ENCODE measurements at places on chromosomes 6 and 20. TPM values are rescaled to one million over a fixed set of nuclear protein-coding genes. Genes with fewer than 3 reads are reported as not detected.

Gene PPIL6
- 1.3 TPM for total RNA-seq

Gene RAB44
- total RNA-seq = not detected

Gene ACTL10
- 0.65 TPM for total RNA-seq

Gene PRRT1
- 3.8 TPM for total RNA-seq

Gene BPIFB2
- total RNA-seq = not detected

Gene PGC
- not detected for total RNA-seq

Gene GFRAL
- total RNA-seq = not detected

Gene KCNG1
- total RNA-seq = not detected

Gene RNF5
- total RNA-seq = 11.5 TPM

Gene CLPSL1
- not detected for total RNA-seq

DNA sequence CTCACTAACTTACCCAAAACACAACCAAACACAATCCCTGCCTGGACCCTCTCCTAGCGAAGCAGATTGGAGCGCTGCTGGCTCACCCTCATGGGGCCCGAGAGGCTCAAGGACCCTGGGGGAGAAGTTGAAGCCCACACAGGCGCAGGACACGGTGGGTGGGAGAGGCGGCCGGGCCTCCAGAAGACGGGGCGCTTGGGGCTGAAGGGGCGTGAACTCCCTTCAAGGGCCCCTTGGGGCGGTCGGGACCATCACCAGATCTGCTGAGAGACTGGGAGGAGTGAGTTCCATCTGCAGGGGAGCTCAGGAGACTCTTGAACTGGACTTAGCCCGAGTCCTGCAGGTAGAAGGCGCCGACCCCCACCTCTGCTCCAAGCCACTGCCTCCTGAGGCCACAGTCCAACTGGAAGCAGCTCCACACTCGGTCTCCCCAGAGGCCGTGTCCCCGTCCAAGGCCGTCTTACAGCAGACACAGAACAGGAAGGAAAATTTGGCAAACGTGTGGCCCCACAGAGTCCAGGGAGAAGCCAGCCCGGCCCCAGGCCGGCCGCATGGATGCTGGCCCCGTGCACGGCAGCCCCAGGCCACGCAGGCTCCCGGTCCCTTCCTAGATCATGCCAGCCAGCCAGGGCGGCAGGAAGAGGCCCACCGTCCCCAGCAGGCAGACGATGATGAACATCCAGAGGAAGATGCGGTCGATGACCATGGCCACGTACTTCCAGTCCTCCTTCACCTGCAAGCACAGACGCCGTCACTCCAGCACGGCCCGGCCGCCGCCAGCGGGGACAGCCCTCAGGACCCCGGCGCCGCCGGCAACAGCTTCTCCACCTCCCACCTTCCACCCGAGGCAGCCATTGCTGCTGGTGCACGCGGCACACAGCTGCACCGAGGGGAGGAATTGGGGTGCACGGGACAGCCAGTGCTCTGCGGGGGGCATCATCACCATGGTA lies 14.7 kb downstream of the CHRNA4 start:
- DNase-seq = no peak

GRCh38 chr6:156824142-156824541 lies 47.0 kb downstream of the ARID1B start:
- no peak for DNase-seq

DNA sequence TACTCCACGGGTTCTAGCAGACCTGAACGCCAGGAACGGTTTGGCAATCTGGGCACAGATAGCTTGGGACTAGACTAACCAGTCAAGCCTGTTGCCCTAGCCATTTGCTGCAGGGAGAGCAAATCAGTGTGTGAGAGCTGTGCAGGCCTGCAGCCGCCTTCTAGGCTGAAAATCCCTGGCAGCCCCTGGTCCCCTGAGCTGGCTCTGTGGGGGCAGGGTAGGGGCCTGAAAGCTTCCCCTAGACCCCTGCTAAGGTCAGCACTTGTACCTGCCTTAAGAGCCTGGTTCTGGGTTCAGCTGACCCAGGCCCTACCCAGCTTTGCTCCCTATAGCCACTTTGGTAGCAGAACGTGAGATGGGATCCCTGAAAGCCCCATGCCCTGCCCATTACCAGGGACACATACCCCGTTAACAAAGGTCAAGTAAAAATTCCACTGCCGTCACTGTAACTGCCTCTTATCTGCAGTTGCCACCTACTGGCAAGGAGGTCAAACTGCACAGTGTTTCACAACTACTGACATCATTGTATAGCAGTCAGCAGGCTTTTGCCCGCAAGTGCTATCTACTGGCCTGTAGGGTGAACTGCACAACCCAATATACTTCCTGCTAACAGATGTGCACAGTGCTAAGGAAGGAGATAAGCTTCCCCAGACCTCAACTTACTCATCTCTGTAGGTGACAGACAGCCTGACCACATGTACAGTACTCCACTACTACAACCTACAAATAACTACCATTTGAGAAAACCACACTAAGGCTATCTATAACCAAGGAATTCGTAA lies 95.1 kb upstream of the OLIG3 start:
- peak; percentile 51 for DNase-seq

DNA sequence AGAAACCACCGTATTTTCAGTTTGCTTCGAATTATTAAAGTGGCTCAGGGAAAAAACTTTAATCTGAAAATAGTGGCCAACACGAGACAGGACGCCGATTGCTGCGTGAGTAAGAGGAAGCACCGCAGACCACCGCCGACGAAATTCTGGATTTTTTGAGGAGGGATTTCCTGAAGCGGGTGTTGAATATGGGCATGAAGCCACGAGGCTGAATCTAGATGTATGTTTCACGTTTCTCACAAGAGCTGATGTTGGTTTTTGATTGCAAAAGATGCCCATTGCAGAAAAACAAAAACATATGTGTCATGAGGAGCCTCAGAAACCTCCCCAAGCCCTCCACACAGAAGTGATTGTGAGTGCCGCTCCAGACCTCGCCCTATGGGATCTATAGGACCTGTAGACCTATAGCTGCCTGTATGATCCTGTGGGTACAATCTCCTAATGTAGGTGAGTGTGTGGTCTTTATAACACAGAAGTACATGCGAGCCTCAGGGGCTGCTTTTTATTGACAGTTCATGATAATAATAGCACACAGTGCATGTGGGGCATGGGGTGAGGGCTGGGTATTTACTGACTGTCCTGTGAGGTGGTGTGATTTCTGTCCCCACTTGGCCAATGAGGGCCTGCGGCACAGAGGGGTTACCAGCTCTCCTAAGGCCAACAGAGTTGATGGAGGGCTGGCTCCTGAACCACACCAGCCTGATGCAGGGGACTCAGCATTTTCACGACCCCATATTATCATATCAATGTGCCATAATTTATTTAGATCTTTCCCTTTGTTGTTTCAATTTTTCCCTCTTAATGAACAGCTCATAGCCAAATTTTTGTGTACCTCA lies 243.9 kb downstream of the DLL1 start:
- DNase-seq = no peak

- DNase-seq = no peak
Observed at GRCh38 chr20:46316984-46317684, 8.8 kb upstream of the CDH22 start.

- DNase-seq = no peak
Observed at GRCh38 chr6:153840039-153840850, 198.8 kb upstream of the OPRM1 start.

- no peak for DNase-seq
Observed at GRCh38 chr20:50874111-50874757, 57.0 kb downstream of the ADNP start.

DNA sequence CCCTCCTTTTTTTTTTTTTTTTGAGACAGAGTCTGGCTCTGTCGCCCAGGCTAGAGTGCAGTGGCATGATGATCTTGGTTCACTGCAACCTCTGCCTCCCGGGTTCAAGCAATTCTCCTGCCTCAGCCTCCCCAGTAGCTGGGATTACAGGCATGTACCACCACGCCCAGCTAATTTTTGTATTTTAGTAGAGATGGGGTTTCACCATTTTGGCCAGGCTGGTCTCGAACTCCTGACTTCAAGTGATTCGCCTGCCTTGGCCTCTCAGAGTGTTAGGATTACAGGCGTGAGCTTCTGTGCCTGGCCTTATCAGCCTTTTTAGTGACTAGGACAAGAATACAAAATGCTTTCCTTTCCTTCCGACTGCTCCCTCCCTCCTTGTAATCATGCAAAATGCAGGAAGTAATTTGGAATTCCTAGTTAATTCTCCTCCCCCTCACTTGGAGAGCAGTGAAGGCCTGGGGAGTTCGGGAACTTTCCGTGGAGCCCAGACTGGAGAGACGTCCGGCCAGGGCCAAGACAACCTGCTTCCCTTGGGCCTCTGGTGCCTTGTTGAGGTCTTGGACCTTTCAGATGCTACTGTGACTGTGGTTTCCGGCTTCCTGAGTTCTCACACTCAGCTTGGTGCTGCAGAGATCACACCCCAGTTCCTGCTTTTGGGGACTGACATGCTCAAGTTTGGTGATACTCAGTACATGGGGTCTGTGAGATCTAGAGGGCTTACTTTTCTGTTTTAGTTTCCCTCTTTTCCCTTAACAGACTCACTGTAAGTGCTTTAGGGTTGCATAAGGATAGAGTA lies 3.9 kb upstream of the PHF20 start:
- peak; percentile 68 for DNase-seq

DNA sequence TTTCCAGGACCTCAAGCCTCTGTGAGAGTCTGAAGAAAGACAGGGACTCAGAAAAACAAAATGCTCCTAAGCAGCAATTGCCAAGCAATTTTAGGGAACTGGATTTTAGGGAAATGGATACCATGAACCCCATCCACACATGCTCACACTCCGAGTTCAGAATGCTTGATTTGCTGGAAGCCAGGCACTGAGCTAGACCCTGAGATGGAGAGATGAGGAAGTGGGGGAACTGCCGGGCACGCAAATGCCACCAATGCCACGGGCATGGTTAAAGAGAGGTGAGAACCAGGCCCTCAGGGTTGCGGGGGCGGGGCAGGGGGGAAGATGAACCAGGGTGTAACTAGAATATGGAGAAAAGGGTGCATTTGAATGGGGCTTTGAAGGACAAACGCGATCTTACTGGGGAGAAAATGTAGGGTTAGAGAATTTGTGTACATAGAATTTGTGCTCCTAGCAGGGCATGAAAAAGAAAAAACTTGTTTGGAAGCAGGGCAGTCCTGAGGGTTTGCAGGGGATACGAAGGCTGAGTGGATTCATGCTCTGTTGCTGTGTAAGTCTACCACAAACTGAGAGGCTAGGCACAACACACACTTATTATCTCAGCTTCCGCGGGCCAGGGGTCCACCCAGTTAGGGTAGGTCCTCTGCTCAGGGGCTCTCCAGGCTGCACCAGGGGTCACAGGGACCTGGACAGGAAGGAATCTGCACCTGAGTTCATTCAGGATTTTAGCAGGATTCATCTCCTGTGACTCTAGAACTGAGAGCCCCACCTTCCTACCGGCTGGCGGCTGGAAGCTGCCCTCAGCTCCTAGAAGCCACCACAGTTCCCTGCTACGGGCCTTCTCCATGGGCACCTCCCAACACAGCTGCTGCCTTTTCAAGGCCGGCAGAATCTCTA lies 108.0 kb downstream of the SNX5 start:
- no peak for DNase-seq

DNA sequence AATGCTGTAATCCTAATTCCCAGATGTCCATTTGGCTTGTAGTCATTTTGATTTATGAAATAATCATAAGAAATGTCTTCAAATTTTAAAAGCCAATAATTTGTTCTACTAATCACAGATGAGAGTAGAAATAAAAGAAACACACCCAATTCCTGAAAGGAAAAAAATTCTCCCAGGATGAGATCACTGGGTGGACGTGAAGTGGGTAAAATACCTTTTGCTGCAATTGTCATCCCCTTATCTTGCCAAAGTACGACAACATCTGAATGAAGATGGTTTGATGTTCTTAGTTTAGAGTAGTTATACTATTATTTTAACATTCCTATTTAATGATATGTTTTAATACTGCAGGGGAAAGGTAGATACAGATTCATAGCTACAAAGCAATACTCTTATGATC lies 33.7 kb downstream of the MTHFD1L start:
- no peak for DNase-seq

DNA sequence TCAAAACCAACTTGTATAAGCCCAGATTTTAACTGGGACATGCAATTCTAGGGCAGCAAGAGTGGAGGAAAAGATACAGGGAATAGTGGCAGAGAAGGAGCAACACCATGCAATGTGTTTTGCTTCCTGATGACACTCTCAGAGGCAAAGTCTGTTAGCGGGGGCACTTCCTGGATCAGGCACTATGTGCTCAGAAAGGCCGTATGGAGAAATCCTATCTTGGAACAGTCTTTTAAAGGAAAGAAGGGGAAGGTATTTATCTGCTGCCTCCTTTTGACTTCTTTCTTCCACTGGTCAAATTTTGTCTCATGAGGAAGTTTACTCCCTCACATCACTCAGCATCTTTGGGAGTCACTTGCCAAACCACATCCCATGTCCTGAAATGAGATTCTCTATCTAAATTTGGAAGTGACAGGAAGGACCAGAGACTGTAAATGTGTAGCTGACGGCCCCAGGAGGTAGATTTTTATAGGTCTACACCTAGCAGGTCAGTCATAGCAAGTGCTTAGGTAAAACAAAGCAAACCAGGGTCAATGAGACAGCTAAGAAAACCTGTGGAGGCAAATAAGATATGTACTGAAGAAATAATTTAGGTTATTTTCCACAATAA lies 91.7 kb upstream of the ELOVL5 start:
- no peak for DNase-seq

DNA sequence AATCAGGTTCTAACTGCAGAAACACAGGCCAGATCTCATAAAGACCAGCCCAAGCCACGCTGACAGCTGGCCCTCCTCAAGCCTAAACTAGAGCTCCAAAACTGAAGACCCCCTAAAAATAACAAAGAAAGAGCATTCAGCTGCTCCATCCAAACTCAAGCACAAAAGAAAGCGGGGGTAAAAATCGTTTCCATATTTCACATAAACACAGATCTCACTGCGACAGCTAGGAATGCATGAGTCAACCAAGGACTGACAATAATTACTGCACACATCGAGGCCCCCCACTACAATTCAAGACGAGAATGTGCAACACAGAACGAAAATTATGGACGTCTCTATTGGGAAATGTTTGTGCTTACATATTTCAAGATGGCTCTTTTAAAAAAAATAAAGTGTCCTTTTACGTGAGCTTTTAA lies 31.1 kb downstream of the CNKSR3 start:
- DNase-seq = no peak

DNA sequence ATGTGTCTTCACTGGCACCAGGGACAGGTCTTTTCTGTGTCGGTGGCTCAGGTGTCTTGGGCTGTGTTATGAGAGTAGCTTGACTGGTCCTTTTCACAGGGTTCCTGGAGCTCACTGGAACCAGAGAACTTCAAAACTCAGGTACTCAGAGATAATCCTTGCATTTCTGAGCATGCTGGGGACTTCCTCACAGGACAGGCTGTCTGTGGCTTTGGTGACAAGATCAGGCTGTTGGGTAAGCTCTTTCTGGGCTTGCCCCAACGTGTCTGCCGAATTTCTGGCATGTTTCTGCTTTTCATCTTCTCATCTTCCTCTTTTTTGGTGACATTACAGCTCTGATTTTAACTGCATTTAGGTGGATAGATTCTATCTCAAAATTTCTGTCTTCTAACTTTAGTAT lies 270.0 kb downstream of the CDH26 start:
- no peak for DNase-seq

- no peak for DNase-seq
Observed at GRCh38 chr20:15842872-15843271, 730.4 kb downstream of the KIF16B start.

- no peak for DNase-seq
Observed at GRCh38 chr20:36148439-36148838, 6.1 kb upstream of the EPB41L1 start.

All from CD8-positive, alpha-beta T cell (primary cell).